Lower leg skin (tissue), 4 donors: ENCODE measurements at places on chromosomes 2 and 18.

GRCh38 chr2:61727746-61728145 is 126.1 kb downstream of the FAM161A start:
- no peak for DNase-seq

GRCh38 chr2:124121106-124121505 is 96.0 kb downstream of the CNTNAP5 start:
- DNase-seq, result no peak

DNA sequence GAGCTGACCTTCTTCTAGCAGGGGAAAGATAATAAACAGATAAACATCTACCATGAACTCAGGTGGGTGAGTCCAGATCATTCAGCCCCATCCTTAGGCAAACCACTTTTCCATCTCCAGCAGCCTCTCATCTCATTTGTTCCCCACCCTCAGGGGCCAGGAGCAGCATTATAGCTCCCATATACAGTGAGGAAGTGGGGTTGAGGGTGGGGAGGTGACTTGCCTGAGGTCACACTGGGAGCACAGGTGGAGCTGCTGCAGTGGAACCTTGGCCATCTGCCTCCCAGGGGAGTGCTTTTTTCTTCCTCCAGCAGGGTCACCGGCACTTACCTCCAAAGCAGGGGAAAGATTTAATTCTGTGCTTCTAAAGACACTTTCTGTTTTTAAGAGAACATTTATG is 212.5 kb upstream of the SMAD2 start:
- no peak for DNase-seq

- no peak for DNase-seq
These were observed 406.1 kb downstream of the LRATD1 start for GRCh38 chr2:15038366-15039364.

GRCh38 chr2:179455172-179455524 is 190.5 kb upstream of the SESTD1 start:
- no peak for DNase-seq

- DNase-seq, result no peak
These were observed 17.9 kb downstream of the EML4 start for GRCh38 chr2:42186945-42187632.

DNA sequence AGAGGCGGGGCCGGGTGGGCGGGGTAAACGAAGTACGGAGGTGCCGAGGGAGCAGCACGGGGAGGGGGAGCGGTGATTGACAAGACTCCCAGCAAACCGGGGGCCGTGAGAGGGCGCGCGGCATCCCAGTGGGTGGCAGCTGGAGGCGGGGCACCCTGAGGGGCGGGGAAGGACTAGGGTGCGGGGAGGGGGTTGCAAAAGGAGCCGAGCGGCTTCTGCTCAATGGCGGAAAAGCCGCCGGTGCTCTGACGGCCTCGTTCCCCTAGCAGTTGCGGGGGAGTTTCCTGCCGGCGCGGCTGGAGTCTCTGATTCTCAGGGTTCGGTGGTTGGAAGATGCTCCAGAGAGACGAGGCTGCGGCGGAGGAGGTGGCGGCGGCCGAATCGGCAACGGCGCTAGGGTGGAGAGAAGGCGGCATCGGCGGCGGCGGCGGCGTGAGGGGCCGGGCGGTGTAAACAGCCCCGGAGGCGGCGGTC is at the start of gene PPM1B:
Gene PPM1B, plus strand, starts transcription at position 195 of the 474 bp plus-strand sequence. CDS start 32,325 bp downstream, outside the sequence.
- peak; percentile 100 for DNase-seq

- DNase-seq, result no peak
These were observed 104.8 kb upstream of the TFPI start for GRCh38 chr2:187658952-187659525.

- DNase-seq, result no peak
These were observed 436.4 kb downstream of the ZNF521 start for GRCh38 chr18:24915547-24915946.

GRCh38 chr2:160606341-160606740 is 112.7 kb upstream of the RBMS1 start:
- DNase-seq, result no peak

DNA sequence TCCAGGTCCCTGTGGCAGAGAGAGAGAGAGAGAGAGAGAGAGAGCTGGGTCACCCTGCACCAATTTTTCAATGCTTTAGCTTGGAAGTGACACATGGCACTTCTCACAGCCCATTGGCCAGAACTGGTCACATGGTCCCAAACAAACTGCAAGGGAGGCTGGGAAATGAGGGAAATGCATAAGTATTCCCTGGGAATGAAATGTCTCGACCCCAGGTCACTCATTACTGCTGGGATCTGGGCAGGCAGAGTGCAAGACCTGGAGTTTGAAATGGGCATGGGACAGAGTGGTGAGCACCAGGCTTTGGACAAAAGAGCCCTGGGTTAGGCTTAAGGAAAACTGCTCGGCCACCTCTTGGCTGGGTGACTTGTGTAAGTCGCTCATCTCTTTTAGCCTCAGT is 37.0 kb downstream of the SMAD7 start:
- peak; percentile 39 for DNase-seq

DNA sequence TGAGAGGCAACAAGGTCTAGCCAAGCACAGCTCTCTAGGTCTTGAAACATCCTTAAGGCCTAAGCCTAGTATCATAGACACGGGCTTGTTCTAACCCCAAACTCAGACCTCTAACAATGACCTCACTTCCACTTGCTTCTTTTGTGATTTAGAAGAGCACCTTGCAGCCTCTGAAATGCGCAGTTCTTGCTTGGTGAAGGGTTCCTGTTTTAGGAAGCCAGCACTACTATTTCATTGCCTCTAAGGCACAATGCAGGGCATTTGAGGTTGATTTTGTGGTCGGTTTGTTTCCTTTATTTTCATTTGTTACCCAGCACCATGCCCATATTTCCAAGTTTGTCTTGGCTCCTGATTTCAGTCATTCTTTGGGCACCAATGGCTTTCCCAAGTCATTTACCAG is 117.0 kb upstream of the CYP1B1 start:
- DNase-seq, result no peak

GRCh38 chr18:74526488-74526887 is 7.8 kb upstream of the CNDP1 start:
- DNase-seq, result no peak

GRCh38 chr18:778194-778927 is 33.7 kb downstream of the YES1 start:
- DNase-seq, result no peak

GRCh38 chr2:67311536-67311935 is 85.6 kb upstream of the ETAA1 start:
- DNase-seq, result no peak

DNA sequence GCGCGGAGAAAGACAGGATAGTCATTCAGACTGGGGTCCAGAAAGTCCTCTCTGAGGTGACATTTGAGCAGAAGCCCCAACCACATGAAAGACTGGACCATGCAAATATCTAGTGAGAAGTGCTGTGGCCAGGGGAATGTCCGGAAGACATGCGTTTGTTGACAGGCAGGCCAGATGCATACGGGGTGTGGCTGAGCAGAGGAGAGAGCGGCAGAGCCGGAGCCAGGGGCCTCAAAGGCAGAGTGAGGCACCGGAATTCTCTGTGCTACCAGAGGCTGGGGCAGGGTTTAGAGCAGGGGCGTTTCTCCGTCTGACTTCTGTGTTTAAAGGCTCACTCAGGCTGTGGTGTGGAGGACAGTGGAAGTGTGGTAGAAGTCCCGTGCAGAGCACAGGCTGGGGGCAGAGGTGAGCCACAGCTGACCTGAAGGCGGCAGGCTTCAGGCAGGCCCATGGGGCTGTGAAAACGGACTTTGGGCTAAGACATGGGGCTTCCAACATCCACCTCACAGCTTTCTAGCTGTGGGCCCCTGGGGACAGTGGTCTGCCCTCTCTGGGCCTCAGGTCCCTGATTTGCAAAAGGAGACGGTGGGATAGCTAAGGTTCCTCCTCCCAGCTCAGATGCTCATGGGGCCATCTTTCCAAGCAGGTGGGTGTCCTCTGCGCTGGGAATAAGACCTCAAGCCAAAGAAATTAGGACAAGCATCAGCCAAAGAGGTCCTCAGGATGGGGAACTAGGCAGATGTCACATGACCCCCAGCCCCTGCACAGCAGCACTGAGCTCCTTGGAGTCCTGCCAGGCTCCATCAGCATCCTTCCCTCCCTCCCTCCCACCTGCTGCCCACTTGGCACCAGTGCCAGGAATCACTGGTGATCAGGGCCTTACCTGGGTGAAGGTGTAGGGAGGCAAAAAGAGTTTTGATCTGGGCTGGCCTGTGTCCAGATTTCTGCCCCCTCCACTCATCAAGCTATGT is 11.2 kb downstream of the RUFY4 start:
- DNase-seq, result peak; percentile 72

- DNase-seq, result no peak
These were observed 316.9 kb upstream of the REV1 start for GRCh38 chr2:99806758-99807157.

GRCh38 chr2:190718652-190719526 is 70.0 kb downstream of the NAB1 start:
- DNase-seq, result peak; percentile 24

DNA sequence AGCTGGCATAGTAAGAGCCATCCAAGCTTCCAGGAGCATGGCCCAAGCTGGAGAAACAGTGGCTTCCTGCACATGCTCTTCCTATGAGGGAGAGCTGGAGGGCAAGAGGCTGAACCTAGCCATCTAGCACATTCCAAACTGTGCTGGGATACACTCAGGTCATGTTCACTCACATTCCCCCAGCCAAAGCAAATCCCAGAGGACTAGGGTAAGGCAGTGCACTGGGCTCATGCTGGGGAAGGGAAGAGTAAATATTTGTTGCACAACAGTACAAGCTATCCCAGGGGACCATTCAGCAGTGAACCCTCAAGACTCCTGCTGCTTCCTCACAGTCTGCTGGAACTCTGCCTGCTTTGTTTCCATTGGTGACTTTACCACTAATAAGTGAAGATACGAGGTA is 20.7 kb upstream of the GYPC start:
- DNase-seq, result no peak

DNA sequence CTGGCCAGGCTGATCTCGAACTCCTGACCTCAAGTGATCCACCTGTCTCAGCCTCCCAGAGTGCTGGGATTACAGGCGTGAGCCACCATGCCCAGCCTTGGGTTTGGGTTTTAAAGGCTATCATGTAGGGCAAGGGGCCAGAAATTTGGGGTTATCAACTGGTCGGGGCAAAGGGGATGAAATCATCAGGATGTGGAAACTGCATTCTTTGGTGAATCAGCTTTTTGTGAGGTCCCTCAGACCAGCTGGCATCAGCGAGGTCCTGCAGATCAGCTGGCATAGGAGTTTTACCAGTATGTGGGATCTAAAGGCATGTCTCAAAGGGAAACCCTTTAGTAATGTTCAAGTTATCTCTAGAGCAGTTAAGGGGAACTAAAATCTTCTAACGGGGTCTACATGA is 6.4 kb upstream of the GEMIN6 start:
- no peak for DNase-seq

GRCh38 chr2:159895258-159896065 is 97.5 kb upstream of the CD302 start:
- no peak for DNase-seq

- no peak for DNase-seq
These were observed 6.0 kb downstream of the SH3BP4 start for GRCh38 chr2:234957834-234958135.

DNA sequence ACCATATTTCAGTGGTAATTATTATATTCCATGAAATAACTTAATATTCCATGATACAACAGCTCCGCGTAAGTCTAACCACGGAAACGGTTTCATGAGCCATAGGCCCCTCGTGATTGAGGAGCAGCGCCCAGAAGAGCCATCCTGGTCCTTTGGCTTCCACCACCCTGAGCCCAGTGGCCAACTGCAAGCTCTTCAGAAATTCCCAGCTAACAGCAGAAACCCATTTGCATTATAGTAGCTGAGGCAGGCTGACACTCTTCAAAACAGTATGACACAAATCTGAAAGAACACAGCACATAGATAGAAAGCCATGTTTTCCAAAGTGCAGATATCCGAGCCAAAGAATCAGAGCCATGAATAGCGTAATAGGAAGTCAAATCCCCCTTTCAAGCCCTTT is 120.9 kb upstream of the NFATC1 start:
- no peak for DNase-seq

DNA sequence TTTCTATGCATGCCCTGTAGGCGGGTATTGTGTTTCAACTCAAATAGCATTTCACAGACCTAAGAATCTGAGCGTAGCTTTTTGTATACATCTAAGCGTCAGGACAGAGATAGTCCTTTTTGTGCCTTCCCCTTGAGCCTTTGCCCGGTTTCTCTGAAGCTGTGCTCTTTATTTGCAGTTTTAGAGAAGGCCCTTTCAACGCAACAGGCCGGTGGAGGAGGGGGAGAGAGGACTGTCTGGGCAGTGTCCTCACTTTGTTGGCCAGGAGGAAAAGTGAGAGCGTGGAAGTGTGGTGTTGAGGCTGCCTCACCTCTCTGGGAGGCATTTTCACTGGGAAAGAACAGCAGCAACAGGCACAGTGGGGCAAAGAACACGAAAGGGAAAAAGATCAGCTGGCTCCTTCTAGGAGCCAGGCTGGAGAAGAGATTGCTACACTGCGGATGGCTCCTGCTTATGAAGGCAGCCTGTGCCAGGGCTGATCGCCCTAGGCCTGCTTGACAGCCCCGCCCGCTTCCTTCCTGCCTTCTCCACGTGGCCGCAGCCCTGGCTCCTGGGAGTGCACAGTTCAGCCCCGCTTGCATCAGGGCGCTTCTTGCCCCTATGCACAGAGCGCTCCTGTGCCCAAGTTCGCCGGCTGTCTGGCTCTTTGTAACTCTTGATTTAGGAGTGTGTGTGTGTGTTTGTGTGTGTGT is 195.6 kb upstream of the POU3F3 start:
- peak; percentile 90 for DNase-seq

DNA sequence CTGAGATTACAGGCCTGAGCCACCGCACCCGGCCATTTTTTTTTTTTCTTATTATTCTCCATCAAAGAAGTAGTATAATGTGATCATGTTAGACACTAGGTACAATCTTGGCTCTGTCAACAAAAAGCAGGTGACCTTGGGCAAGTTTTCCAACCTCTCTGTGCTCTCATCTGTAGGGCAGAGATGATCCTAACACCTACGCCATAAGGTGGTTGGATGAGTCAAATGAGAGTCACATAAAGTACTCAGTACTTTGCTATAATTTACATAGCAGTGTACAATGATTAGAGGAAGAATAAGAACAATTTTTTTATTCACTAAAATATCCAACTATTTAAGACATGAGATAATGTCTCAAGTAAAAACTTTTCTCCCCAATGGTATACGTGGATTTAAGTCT is 128.6 kb downstream of the TGIF1 start:
- no peak for DNase-seq

DNA sequence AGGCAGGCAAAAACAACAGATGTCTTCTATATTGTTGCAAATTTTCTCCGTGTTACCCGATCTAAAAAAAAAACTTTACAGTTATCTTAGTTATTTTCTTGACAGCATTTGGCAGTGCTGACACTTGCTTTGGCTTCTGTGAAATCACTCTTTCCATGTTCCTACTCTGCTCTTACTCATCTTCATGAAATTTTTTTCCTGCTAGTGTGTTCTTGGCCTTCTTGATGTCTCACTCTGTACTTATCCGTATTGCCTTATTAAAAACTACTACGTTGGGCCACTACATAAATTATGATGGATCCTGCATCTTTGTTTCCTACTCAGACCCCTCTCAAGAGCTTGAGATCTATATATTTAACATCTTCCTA is 134.4 kb downstream of the IKZF2 start:
- no peak for DNase-seq

DNA sequence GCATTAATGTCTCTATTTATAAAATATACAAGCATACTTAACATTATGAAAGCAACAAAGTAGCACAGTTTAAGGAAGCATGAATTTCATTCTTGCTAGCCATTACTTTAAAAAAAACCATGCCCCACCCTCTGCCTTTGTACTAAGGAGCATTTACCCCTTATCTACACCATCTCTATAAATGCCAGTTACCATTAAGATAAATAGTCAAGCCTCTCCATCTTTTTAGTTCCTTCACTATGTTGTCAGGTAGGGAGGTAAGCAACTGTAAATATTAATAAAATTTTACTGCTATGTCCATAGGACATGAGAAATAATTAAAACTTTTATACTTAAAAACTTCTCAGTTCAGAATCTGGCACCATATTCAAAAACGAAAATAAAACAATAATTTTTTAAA is 42.1 kb downstream of the ROCK1 start:
- DNase-seq, result no peak
